Stimulated activated CD8-positive, alpha-beta memory T cell treated with anti-CD3 and anti-CD28 coated beads, Interleukin-4, amount 100 ng/mL, for 48 hours (primary cell): ENCODE measurements at places on chromosomes 5 and 9.
A peak's percentile ranks its signal among the peaks of the same experiment; 100 is the strongest.

GRCh38 chr5:61048534-61048933 is 103.5 kb downstream of the NDUFAF2 start:
- no peak for DNase-seq

GRCh38 chr5:52807037-52807436 is 19.3 kb downstream of the ITGA1 start:
- no peak for DNase-seq

- DNase-seq: no peak
These were observed 33.2 kb downstream of the NEK6 start for GRCh38 chr9:124290743-124291554.

GRCh38 chr5:176742246-176743105 is 67.9 kb upstream of the UNC5A start:
- peak; percentile 16 for DNase-seq

DNA sequence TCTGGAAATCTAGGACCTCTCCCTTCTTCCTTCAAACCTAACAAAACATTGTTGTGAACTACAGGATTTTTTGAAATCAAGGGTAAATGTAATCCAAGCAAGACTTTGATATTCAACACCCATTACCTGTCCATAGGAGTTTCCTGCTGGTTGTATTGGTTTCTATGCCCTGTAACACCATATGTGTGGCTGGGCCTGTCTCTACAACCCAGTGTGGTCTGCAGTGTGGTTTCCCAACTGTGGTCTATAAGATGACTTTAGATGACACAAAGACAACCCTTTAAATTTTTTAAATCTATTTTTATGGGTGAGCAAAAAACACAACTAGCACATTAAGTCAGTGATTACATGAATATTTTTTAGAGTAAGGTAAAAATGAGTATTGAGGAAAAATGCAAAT is 93.1 kb downstream of the SMIM15 start:
- DNase-seq: no peak

- DNase-seq: no peak
These were observed 49.6 kb downstream of the NIPAL4 start for GRCh38 chr5:157509587-157509986.

GRCh38 chr5:19488786-19489185 is 499.2 kb downstream of the CDH18 start:
- no peak for DNase-seq

DNA sequence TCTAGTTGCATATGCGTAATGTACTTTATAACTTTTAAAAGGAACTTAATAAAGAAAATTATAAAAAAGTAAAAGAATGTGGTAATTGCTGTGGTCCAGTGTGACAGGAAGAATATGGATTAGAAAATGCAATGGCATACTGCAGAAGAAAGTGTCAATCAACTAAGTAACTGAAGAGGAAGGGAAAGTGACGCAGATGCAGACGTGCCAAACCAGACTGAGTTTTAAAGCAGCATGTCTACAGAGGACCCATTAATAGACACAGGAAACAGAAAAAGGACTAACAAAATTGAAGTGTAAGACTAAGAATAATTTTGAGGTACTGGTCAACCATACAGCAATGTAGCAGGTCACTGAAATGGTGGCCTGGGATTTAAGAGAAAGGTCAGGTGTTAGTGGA is 73.3 kb downstream of the DPYSL3 start:
- DNase-seq: no peak

DNA sequence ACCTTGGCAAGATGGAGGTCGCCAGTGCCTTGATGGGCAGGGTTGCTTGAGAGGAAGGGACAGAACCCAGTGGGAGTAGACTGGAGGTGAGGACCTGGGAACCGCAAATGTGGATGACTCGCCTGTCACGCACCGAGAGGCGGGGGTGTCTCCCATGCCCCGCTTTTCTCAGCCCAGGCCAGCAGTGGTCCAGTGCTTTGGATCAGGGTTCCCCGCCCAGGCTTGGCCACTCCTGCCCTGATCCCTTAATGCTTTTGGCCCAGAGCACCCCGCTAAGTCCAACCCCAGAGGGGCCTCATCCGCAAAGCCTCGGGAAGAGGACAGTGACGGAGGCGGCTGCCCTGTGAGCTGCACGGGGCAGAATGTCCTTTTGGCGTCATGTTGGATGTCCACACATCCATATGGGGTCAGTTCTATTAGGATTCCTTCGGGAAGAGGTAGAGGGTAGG is 2.4 kb downstream of the MRPS2 start:
- no peak for DNase-seq

- no peak for DNase-seq
These were observed 1.9 kb downstream of the PJA2 start for GRCh38 chr5:109407913-109408312.

DNA sequence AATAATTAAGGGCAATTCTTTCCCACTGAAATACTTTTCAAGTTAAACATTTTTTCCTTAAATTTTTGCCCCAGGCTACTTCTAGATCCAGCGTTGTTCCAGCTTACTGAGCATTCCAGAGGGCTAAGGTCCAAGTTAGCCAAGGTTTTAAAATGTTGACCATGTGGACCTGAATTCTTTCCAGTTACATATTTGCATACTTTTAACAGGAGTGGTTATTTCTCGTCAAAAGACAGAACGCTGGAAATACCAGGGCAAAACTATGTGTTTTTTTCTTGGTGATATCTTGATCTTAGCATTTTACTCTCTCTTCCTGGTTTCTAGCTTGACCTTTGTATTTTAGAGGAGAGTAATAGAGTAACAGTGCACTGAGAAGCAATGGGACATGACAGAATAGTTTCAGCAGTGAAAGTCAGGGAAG is 32.8 kb downstream of the TMC1 start:
- no peak for DNase-seq

DNA sequence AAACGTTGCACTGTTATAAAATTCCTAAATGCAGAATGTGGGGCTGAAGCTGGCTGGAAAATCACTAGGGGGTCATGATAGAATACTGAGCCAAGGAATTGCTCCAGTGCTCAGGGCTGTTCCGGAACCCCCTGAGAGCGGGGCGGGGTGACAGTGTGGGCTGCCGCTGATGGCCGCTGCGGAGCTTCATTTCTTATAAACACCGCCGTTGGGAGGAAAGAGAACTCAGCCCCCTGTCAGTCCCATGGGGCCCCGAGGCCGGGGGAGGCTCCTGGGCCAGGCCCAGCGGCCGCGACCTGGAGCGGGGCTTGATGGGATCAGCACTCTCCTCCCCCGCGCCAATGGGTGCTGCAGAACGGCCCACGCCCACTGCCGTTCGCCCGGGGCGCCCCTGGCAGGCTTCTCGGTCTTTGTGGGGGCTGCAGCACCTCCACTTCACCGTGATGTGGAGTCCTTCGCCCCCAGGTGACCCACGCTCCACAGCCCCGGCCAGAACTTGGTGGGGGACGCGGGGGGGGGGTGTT is 5.2 kb upstream of the IRF1 start:
- peak; percentile 86 for DNase-seq

DNA sequence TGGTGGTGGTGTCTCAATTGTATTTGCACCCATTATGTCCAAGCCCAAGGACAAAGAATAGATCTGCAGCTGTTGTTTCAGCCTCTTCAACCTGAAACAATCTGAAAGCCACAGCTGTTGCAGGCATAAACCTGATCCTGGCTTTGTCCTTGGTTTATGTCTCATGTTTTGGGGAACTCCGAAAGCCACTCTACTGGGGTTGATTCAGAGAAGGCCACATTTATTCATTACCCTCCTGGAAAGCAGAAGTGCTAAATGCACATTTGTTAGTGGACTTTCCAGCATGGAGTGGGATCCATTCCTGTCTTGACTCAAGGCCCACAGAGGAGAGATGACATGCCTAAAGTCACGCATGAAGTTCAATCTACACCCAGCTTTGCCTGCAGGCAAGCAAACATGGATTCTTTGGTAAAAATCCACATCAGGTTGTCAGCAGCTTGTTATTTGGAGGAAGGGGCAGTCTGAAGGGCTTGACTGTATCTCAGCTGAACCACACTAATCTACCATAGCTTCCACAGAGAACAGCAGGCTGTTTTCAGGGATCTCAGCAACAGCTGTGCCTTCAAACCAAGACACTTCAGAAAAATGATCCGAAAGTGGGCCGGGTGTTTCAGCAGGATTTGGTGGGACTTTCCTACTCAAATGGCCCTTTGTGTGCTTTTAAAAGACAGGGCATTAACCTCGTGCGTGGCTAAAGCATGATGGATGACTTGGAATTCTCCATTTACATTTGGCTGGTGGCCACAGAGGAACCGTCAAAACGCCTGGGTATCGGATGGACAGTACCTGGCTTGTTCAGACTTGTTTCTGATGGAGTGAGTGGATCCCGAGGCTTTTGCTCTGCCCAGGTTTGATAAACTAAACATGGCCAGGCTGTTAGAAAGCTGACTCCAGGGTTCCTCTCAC is 36.2 kb upstream of the ADAM19 start:
- DNase-seq: no peak

GRCh38 chr9:92247296-92247695 is 46.2 kb downstream of the IARS1 start:
- no peak for DNase-seq

DNA sequence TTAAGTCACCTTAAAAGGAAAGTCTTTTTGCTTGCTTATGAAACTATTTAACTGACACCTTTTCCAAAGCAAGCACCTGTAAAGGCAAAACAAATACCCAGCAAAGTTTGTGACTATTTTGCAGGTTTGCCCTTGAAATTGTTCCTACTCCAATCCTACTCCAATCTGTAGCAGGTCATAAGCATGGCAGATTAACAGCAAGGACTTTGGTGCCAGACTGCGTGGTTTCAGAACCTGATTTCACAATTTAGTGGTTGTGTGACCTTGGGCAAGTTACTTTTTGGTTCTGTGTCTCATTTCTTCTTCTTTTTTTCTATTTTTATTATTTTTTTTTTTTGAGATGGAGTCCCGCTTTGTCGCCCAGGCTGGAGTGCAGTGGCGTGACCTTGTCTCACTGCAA is 282.1 kb downstream of the RFX3 start:
- DNase-seq: no peak

DNA sequence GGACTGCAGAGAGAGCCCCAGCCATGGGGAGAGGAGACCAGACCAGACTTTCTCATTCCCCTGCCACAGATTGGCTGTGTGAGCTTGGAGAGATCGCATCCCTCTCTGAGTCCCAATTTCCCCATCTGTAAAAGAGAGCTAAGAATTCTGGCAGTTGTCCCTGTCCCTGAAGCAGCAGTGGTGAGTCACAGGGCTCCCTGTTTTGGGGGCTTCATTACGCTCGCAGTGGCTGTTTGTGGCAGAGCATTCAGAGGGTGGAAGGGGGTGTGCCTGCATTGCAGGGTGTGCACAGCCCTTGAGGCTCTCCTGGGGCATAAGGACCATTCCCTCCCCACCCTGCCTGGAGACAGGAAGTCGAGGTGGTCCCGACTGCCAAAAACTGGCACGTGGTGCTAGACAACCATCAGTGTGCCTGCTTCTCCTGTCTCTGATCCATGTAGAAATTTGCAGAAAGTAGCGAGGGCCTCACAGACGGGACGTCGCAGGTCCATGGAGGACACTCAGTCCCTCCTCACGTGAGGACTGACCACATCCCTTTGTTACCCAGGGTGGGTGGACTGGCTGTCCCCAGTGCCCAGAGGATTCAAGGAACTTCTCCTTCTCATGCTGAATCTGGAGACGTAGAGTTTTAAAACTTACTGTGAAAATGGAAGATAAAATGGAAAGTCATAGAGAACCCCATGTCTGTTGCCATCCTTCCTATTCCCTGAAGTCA is 35.3 kb downstream of the HRH2 start:
- DNase-seq: no peak

DNA sequence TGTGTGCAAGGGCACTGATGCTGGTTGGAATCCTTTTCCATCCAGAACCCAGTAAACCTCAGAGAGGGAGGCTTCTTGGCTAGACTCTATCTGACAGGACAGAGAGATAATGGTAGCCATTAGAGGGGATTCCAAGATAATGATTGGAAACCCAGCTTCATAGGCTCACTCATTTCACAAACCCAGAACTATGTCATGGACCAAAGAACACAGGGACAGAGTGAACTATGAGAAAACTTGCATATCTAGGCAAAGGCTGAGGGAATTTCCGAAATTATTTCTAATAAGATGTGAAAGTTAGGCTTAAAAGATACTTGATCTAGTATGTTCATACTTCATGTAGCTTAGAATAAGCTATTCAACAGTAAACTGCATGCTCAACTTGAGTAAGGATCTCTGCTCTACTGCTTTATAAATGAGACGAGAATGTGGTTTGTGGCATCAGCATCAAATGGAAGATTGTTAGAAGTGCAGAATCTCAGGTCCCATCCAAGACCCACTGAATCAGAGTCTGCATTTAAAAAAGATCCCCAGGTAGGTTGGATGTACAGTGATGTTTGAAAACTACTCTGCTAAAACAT is 261.4 kb downstream of the DMRT2 start:
- no peak for DNase-seq

- no peak for DNase-seq
These were observed 56.8 kb downstream of the NIPAL4 start for GRCh38 chr5:157516626-157517325.

DNA sequence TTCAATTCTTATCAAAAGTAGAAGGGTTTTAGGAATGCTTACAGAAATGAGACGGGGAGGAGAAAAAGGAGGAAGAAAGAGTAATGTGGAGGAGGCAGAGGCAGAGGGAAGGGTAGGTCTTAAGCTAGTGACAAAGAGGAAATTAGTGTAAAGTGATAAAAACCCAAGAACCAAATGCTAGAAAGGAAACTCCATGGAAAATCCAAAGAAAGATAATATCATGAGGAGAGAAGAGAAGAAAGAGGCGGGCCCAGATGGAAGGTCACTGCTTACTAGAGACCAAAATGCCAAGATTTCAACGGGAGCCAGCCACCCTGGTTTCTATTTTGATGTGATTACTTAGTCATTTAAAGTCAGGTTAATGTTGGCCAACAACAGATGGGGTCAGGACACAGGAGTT is 68.6 kb upstream of the IL12B start:
- DNase-seq: no peak

DNA sequence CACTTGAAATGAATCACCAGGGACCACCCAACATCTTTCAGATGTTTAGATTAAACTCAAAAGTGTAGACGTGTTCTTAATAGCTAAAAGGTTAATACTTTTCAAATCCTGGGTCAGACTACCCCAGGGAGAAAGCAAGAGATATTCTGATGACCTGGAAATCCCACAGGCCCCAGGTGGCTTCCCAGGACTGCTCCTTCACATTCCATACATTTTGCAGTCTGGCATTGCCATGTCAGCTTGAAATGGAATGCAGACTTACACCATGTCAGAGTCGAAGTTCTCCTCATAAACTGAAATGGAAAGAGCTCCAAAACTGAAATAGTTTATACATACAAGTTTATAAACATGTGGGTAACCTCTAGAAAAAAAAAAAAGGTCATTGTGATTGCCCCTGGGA is 61.5 kb downstream of the TMEM167A start:
- DNase-seq: no peak

DNA sequence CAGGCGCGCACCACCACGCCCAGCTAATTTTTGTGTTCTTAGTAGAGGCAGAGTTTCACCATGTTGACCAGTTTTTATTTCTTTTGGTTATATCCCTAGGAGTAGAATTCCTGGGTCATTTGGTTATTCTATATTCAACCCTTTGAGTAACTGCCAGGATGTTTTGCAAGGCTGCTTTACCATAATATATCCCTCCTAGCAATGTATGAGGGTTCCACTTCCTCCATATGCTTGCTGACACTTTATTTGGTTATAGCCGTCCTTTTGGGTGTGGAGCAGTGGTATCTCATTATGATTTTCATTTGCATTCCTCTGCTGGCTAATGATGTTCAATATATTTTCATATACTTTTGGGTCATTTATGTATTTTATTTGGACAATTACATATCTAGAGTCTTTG is 81.2 kb downstream of the RAB24 start:
- no peak for DNase-seq

- DNase-seq: no peak
These were observed 12.5 kb downstream of the CARD6 start for GRCh38 chr5:40853632-40854192.
